ENCODE measurements at places on chromosomes 6 and 20.

GRCh38 chr6:26420688-26421171 lies 18.7 kb downstream of the BTN3A1 start:
- DNase-seq = peak; percentile 15

DNA sequence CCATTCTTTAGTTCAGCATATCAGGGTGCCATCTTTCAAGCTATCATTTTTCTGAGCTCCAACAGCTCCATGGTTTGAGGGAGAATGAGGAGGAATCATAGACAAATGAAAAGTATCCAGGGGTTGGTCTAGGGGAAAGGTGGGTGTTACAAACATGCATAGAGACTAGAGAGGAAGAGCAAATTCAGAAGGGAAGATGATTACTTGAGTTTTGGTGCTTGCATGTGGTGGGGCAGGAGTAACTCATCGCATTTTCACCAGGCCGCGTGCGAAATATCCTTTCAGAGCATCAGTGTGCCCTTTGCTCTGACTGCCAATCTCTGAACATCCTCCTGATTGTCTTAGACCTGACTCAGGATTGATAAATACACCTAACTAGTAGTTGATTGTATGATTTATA lies 7.7 kb upstream of the BICRAL start:
- no peak for DNase-seq

GRCh38 chr6:67883500-67884366 lies 751.3 kb upstream of the ADGRB3 start:
- DNase-seq = no peak

- no peak for DNase-seq
Measured at GRCh38 chr6:162364488-162364887, 363.1 kb downstream of the PRKN start.

GRCh38 chr6:44119704-44120262 lies 7.5 kb downstream of the MRPL14 start:
- DNase-seq = no peak

Measured in HuH-7.5 (cell line).